ENCODE measurements at places on chromosomes 7 and 10.

- DNase-seq, result no peak
Observed at GRCh38 chr10:34205452-34205851, 609.6 kb downstream of the PARD3 start.

- no peak for DNase-seq
Observed at GRCh38 chr10:61805091-61805490, 96.4 kb upstream of the ARID5B start.

GRCh38 chr7:158706273-158706704, 1.7 kb upstream of the NCAPG2 start:
- DNase-seq, result no peak

- no peak for DNase-seq
Observed at GRCh38 chr7:34758111-34758601, 100.1 kb downstream of the NPSR1 start.

- no peak for DNase-seq
Observed at GRCh38 chr7:148020679-148021078, 569.9 kb upstream of the C7orf33 start.

DNA sequence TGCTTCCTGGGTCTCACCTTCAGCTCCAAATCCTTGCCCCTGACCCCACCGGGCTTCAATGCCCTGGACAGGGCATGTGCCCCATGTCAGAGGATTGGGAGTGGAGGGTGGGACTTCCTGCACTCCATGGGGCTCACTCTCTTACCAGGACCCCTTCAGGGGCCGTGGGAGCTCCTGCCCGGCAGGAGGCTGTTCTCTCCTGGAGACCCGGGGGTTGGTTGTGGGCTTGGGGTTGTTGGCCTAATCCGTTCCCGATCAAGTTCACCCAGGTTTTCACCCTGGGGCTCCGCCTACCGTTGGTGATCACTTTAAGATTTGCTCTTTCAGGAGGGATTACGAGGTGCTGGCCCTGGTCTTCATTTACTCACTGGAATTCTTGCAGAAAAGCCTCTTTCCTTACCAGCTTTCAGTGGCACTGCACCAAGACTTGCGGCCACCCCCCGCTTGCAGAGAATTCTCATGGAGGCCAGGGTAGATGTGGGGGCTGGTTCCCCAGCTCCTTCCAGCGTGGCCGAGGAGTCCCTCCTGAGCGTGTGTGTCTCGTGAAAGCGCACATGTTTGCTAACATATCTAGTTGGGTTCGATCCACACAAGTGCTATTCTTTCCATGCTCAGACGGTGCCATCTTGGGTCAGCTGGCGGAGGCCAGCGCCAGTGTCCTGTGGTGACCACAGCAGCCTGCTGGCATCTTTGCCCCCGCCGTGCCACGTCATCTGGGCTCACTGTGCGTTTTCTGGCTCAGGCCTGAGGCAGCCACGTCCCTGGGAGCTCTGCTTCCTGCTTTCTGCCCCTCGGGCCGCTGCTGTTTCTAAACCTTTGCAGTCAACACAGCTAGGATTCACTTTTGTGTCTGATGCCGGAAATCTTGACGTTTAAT, 15.6 kb downstream of the PWWP2B start:
- no peak for DNase-seq

DNA sequence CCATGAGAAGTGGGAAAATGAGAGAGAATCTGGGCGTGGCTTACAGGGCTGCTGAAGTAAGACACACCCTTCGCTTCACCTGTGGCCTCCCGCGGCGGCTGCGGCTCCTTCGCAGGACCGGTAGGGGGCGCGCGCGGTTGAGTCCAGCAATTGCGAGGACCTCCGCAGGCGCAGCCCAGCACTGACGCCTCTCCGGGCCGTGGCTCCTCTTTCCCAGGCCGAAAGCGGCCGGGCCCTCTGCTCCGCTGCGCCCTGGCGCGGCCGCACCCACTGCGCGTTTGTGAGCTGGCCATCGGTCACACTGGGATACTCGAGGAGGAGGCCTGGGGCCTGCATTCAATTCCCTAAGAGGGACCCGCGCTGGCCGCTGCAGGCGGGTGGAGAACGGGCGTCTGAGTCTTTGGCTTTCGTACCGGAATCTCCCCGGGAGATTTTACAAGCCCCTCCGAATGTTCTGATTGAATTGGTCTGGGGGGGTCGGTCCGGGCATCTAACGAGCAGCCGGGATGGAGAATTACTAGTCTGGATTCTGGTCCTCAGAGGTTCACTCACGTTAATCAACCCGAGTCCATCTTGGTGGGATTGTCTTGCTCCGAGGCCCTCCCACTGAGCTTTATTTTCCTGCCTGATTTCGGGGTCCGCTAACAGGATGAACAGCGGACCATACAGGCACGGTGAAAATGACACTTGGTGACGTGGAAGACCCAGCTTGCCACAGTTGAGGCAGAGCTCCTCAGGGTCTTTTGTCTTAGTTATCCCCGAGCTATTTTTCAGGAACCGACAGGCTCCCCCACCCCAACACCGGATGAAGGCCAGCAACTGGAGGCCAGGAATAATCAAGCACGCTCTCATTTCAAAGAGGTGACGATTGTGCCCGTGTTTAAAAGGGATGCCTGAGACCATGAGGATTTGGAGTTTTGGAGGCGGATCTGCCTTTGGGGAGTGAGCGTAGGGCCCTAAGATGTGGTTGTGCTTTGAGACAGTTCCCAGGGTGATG, at the start of gene LRRD1:
Gene LRRD1, minus strand, starts transcription at position 215 of the 997 bp plus-strand sequence. CDS start 13,940 bp downstream, outside the sequence.
- peak; percentile 95 for DNase-seq

DNA sequence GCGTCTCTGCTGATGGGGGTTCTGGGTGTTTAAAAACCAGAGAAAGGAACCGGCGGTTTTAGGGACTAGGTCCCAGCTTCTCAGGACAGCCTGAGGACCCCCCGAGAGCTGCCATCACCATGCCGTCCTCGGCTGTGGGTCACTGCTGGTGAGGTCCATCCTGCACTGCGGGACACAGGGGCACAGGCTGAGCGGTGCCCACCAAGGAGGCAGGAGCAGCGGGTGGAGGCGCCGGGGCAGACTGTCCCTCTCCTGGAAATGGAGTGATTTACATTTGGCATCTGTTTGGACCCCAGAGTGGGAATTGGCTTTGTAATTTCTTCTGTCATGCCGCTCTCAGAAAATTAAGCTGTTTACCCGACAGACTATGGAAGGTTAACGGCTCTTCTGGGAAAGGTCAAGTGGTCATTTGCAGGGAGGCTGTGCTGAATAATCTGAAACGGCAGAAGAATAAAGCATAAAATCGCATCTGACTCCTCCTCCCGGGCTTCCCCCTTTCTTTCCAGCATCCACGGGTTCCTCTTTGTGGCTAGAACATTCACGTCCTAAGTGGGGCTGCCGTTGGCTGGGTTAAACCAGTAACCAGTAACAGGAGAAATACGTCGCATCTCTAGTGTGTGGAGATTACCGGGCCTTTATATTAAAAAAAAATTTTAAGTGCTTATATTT, 31.7 kb downstream of the LHPP start:
- no peak for DNase-seq

GRCh38 chr10:68163735-68164134, 54.4 kb downstream of the MYPN start:
- DNase-seq, result no peak

DNA sequence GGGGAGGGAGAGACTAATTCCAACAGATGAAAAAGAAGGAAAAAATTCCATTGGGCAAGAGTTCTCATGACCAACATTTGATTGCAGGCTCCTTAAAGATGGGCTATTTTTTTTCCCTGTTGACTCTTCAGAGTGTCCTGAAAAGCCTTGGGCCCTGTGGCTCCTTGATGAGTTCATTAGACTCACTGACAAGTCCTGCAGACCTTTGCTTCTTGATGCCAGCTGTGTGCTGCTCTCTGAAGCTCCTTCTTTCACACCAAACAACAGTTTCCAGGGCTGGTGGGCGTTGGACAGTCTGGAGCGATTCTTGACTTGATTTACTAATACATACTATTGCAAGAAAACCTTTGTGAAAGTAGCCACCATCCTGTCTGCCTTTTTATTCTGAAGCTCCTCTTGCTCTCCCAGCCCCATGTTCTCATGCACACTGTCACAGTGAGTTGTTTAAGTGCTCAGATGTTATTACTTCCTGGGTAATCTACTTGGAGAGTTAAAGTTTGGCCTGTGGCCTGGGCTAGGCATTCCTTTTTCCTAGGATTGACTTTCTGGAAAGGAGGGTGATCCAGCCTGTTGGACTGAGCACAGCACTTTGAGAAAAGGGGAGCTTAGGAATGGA, 250.3 kb downstream of the PTEN start:
- no peak for DNase-seq

GRCh38 chr10:48931188-48931587, 8.5 kb downstream of the LRRC18 start:
- no peak for DNase-seq

GRCh38 chr10:129949891-129950291, 14.2 kb downstream of the EBF3 start:
- DNase-seq, result peak; percentile 80
